ENCODE measurements at places on chromosomes 12 and 14.

DNA sequence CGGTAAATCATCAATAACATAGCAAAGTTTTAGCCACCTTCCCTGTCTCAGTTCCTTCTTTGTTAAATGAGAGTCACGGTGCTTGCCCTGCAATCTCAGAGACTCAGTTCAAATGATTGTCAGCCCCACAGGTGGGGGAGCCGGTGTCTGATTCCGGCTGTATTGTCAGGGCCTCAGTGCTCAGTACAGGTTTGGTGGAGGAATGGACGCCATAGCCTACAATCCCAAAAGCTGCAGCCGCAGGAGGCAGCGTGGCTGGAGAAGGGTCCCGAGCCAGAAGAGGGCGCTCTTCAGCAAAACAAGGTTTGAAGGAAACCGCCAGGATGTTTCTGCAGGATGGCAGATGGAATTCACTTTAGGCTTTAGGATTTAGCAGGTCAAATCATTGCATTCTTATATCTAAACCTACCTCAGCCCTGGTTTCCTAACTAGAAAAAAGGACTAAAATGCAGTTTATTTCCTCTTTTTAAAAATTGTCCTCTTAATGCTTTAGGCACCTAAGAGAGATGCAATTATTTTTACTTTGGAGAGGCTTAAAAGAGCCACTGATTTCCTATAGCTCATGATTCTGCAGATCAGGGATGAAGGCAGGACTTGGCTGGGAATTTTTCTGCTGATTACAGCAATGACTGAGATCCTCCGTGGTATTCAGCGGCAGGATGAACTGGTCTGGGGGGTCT lies 29.2 kb downstream of the FOS start:
- peak; percentile 82 for DNase-seq

- DNase-seq, result no peak
These were observed 43.2 kb downstream of the CYP46A1 start for GRCh38 chr14:99727096-99727870.

DNA sequence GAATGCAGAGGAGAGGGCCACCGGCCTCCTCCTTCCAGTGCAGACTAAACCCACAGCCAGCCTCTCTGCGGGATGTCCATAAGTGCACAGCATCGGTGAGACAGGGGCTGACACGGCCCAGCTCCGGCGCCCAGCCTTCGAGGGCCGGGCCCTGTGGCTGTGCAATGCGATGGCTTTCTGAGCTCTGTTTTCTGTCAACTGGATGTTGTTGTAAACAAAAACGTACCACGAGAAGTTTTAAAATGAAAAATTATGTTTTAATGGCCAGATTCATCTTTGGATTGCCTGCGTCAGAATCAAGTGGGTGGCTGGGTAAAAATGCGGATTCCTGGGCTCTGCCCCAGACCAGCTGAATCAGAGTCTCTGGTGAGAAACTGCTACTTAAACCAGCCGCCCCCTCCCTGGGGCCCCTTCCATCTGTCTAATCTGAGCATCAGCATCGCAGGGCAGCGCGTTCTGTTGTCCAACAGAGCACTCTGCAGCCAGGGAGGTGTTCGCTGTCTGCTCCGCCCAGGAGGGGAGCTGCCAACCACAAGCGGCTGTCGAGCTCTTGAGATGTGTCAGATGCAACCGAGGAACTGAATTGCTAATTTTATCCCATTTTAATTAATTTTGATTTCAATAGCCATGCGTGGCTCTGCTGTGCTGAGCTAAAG lies 133.4 kb downstream of the RFLNA start:
- DNase-seq, result no peak

DNA sequence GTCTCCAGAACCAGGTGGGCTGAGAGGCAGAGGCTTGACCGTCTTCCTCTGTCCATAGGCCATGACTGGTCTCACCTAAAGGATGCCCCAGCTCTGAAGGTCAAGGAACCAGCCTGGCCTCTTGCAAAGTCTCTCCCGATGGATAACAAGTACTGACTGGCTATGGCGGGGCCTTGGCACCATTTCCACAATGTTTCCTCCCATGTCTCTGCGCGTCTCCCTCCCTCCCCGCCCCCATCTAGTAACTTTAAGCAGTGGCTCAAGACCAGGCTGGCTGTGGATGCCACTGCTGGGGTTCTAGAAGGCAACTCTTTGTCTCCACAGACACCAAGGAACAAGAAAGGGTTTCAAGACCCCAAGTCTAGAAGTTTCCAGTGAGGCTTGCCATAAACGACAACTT lies 275.5 kb downstream of the DPF3 start:
- DNase-seq, result no peak

GRCh38 chr14:68603533-68604360 lies 189.1 kb downstream of the ZFP36L1 start:
- DNase-seq, result no peak

- no peak for DNase-seq
These were observed 1.4 kb downstream of the FIGNL2 start for GRCh38 chr12:51846911-51847642.

DNA sequence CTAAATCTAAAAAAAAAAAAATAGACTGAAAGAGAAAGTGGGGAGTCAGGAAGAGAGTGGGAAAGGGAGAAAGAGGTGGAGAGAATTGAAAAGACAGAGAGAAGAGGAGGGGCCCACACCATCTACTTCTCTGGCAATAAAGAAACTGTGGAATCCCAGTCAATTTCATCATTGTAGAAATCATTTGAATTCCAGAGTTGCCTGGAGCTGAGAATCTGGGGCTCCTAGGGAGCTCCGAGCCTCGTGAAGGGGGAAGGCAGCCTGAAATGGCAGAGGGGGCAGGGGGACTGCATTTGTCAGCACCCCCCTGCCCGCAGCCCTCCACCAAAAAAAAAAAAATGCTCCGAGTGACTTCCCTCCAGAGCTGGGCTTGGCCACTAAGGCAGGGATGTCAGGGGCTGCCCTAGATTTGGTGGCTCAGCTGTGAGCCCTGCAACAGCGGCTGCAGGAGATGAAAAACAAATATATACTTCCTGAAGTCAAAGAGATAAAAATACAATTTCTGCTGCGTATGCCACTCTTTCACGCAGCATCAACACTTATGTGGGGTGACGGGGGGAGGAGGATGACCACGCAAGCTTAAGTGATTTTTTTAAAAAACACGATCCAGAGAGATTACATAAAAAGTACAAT lies 80.5 kb downstream of the BCL11B start:
- no peak for DNase-seq

- no peak for DNase-seq
These were observed 804 bp downstream of the GAPDH start for GRCh38 chr12:6534945-6535696.

DNA sequence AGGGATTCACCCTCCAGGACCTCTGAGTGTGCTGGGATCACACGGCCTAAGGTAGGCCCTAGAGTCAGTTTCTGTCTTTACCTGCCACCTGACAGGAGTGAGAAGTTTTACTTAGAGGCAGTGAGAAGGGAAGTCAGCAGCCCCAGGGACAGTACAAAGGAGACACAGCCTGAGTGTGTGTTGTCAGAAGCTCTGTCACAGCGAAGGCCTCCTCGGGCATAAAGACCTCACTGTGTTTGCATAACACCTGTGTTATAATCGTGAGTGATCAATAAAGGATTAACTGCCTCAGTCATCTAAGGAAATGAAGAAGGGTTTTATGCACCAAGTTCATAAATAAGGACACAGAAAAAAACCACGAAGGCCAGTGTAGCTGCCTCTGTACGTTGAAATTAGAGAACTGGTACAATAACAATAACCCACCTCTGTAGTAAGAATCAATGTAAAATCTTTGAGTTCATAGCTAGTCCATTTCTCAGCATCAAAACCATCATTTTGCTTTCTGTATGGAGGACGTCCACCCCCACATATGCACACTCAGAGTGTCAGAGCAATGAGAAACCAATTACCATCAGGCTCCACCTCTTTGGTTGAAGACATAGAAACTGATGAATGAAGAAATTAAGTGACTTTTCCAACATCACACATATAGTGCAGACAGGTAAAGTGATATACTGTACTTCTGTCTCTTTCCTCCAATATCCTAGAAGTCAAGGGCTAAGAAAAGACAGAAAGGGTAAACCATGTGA lies 159.3 kb downstream of the DAD1 start:
- no peak for DNase-seq

DNA sequence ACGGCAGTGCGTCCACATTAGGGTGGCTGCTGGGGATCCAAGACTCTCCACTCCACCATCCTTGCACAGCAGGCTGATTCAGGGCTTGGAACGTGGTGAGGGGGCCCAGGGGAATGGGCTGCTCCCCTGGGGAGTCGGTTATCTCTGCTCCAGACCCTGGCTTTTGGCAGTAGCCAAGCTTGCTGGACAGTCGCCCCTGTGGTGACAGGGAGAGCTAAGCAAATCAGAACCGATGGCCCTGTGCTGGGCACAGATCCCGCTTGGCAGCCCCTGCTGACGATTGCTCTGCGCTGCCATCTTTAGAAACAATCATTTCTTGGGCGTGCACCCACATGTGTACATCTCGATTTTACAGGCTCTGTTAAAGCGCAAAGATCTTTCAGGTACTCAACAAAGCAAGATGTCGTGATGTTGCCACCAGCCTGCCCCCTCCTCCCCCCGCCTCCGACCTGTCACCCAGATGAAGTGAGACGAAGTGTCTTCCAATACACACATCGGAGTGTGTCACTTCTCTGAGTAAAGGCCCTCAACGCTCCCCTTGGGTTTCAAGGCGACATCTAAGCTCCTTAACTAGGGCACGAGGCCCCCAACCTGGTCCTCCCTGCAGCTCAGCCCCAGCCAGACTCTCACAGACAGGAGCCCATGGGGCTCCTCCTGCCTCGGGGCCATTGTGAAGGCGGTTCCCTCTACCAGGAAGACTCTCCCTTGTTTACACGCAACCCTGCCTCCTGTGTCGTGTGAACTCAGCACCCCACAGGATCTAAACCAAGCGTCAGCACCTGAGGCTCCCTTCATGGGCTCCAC lies 55.6 kb downstream of the PITPNM2 start:
- DNase-seq, result peak; percentile 84

Data from putamen (tissue), 1 donor.